ENCODE measurements at places on chromosomes 2 and 18. TPM values are rescaled to one million over a fixed set of nuclear protein-coding genes. Genes with fewer than 3 reads are reported as not detected.

The COL5A2 gene
- total RNA-seq: 122 TPM

The LRRC30 gene
- not detected for total RNA-seq

GRCh38 chr2:107008843-107009242 lies 122.9 kb upstream of the ST6GAL2 start:
- no peaks in the 10 kb centered on the region for H3K36me3 ChIP-seq
- DNase-seq: no peak
- no peaks in the 10 kb centered on the region for H3K4me1 ChIP-seq
- no peak overlapping the region for H3K27ac ChIP-seq
- no peaks in the 10 kb centered on the region for H3K27me3 ChIP-seq

GRCh38 chr2:95267458-95268210 lies 6.6 kb upstream of the PROM2 start:
- no peak overlapping the region for H3K27ac ChIP-seq
- no peak for DNase-seq
- H3K27me3 ChIP-seq: no peaks in the 10 kb centered on the region
- no peaks in the 10 kb centered on the region for H3K4me1 ChIP-seq

- no peak overlapping the region for H3K4me3 ChIP-seq
- H3K27me3 ChIP-seq: no peaks in the 10 kb centered on the region
- peaks cover 40% of the 10 kb centered on the region for H3K4me1 ChIP-seq
- H3K27ac ChIP-seq: no peak overlapping the region
- DNase-seq: no peak
Observed at GRCh38 chr2:84902526-84902925, 2.9 kb upstream of the TMSB10 start.

DNA sequence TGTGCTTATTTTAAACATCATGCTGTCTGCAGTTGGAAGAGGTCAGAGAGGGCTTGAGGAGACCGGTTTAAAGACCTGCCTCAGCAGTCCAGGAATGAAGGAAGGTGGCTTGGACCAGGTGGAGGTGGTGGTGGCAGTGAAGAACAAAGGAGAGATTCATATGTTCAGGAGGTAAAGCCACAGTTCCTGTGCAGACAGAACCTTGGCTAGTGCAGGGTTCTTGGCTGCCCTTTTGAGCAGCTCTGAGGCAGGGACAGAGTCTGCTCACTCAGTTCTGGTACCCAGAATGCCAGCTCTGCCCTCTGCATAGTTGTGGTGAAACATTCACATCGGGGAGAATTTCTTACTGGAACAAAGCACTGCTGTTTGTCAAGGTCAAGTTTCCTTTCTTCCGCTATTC lies 669.7 kb upstream of the HS6ST1 start:
- H3K27me3 ChIP-seq: no peaks in the 10 kb centered on the region
- no peaks in the 10 kb centered on the region for H3K4me1 ChIP-seq
- H3K36me3 ChIP-seq: no peaks in the 10 kb centered on the region
- no peak overlapping the region for H3K4me3 ChIP-seq

DNA sequence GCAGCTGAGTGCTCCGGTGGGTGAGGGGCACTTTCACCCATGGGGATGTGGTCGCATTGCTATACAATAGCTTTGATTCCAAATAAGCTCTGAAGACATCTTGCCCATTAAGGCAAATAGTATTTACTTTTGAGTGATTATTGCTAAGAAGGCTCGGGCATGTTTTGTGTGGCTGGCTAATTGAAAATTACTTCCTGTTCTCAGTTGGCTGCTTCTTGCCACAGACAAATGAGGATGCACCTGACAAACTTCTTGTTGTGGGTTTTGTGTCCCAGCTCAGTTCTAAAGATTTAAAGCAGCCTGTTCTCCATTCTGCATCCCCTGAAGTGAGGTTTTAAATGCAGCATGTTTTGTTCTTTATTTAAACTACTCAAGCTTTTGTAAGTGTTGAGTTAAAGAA lies 88.3 kb downstream of the KCNS3 start:
- no peak overlapping the region for H3K27ac ChIP-seq
- DNase-seq: no peak
- no peaks in the 10 kb centered on the region for H3K4me1 ChIP-seq
- no peaks in the 10 kb centered on the region for H3K36me3 ChIP-seq
- H3K4me3 ChIP-seq: no peak overlapping the region

DNA sequence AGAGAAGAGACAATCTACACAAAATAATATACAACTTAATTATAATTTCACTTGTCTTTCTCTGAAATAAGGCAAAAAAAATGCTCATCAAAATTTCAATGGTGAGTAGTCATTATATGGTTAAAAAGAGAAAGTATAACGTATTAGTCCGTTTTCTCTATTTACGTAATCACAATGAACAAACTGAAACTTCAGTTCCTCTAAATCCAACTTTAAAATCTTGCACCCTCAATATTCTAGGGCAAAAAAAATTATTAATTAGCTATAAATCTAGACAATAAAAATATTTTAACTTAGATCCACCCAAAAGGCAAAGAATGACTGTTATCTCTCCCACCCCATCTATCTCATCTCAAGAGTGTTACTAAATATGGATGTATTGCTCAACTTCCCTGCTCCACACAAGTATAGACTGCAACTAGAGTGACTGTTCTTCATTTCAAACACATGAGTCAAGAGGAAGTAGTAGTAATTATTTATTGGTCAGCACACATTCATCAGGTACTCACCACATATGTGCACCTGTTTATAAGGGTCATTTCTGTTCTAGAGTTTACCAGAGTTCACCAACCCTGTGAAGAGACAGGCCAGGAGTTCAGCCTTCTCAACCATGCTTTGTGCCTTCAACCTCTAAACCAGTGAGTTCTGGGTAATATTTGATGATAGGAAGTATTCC lies 36.4 kb downstream of the STK39 start:
- no peak for DNase-seq
- peak overlapping the region; percentile 37 for H3K4me3 ChIP-seq
- H3K36me3 ChIP-seq: no peaks in the 10 kb centered on the region
- peak overlapping the region; percentile 64 for H3K27ac ChIP-seq
- H3K4me1 ChIP-seq: peaks cover 4% of the 10 kb centered on the region
- H3K27me3 ChIP-seq: no peaks in the 10 kb centered on the region

- peaks cover 6% of the 10 kb centered on the region for H3K4me1 ChIP-seq
- DNase-seq: no peak
- H3K36me3 ChIP-seq: no peaks in the 10 kb centered on the region
- H3K4me3 ChIP-seq: no peak overlapping the region
Observed at GRCh38 chr2:120237491-120237902, 14.3 kb upstream of the TMEM185B start.

GRCh38 chr2:43885132-43885632 lies 46.4 kb downstream of the ABCG8 start:
- no peak overlapping the region for H3K4me3 ChIP-seq
- H3K4me1 ChIP-seq: peaks cover 4% of the 10 kb centered on the region
- H3K27me3 ChIP-seq: no peaks in the 10 kb centered on the region
- no peak for DNase-seq

All from left lung (tissue), 14 donors.